ENCODE measurements at places on chromosomes 12 and 14. TPM values are rescaled to one million over a fixed set of nuclear protein-coding genes. Genes with fewer than 3 reads are reported as not detected.

- no peak for DNase-seq
Measured at GRCh38 chr12:4829161-4829792, 80.4 kb upstream of the KCNA1 start.

KERA gene
- total RNA-seq: not detected

DNA sequence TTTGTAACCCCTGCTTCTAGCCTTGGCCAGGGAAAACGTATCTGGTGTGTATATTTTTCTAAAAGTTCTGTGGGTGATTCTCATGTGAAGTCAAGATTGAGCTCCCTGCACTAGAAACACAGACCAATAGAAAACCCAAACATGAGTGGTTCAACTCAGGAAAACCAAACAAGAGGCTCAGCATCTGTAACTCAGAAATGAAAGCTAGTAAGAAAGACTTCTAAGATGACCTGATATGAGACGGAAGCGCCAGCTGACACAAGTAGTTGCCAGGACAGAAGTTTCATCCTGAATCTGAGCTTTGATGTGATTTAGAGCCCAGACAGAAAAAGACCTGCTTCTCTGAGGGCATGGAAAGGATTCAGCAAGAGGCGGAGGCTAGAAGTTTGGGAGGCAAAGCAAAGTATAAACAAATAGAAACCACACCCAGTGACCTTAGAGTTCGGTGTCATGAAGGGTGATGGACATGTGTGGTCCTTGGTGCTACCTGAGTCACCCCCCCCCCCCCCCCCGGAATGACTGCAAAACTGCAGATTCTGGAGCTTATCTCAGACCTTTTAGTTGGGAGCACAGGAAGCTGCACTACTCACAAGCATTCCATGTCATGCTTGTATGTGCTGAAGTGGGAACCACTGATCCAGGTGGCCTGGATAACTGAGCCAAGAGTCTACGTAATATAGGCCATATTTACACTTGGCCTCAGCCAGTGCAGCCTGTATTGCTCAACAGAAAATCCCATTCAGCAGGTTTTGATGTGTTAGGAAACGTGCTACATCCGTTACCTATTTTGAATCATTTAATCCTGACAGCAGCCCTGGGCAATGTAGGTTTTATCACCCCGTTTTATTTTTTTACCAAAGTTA is 191.3 kb downstream of the ANO6 start:
- DNase-seq: no peak

GRCh38 chr12:63294327-63294632 is 143.3 kb upstream of the AVPR1A start:
- peak; percentile 23 for DNase-seq

GRCh38 chr14:32509632-32510187 is 180.6 kb downstream of the AKAP6 start:
- peak; percentile 98 for DNase-seq

DNA sequence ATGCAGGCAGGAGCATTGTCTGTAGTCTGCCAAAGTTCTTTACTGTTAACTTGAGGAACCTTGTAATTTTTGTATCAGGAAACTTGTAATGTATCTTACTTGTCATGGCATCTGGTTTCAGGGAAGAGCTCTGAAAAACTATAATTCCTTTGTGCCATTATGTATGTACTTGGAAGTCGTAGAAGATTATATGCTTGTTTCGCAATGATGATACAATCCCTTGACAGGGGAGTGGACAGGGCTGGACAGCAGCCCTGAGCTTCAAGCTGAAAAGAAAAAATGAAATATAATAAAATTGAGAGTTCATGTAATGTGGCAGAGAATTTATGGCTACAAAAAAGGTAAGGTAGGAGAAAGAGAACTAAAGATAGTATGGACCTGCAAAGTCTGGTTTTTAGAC is 7.4 kb upstream of the DLGAP5 start:
- DNase-seq: no peak

GRCh38 chr14:73025544-73025943 is 1.4 kb downstream of the ZFYVE1 start:
- peak; percentile 46 for DNase-seq

CLEC4D gene
- total RNA-seq: not detected

- no peak for DNase-seq
Measured at GRCh38 chr12:67666605-67667004, 18.1 kb downstream of the DYRK2 start.

DNA sequence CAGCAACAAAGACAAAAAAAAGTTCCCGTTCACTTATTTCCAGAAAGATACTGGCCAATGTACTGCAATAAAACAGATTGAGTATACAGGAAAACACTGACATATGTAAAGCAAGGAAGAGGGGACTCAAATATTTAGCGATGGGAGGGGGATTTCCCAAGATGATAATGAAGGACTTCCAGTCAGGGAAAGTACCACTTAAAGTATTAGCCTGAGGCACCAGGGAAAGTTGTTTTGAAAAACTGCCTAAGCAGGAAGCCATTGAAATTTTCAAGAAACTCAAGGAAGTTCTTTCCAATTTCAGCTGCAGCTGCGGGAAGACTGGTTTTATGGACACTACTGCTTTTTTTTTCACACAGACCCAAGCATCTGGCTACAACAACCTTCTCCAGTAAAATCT is 1007.4 kb upstream of the NOVA1 start:
- DNase-seq: no peak

DNA sequence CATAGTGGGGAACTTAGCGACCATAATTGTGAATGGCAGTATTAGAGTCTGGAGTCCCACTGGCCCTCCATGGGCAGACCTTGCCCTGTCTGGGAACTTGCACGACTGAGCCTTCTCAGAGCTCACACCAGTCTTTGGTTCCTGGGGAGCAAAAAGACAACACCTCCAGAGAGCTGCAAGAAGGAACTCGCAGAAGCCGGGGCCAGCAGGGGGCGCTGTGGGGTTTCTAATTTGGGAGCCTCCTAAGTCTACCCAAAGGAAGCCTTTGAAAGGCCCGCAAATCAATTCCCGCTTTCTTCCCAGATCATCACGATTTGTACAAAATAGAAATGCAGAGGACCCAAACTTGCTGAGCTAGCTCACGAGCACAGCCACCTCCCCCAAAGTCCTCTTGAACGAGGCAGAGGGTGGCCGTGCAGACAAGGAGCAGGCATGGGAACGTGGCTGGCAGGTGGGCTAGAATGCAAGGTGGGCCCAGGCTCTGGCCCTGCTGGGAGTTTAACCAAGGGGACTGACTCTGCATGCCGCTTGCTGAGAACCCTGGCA is 46.3 kb upstream of the FBXO21 start:
- DNase-seq: peak; percentile 73

- DNase-seq: no peak
Measured at GRCh38 chr14:22497671-22498093, 91.3 kb downstream of the DAD1 start.

- DNase-seq: no peak
Measured at GRCh38 chr14:104227806-104228205, 89.4 kb downstream of the KIF26A start.

DNA sequence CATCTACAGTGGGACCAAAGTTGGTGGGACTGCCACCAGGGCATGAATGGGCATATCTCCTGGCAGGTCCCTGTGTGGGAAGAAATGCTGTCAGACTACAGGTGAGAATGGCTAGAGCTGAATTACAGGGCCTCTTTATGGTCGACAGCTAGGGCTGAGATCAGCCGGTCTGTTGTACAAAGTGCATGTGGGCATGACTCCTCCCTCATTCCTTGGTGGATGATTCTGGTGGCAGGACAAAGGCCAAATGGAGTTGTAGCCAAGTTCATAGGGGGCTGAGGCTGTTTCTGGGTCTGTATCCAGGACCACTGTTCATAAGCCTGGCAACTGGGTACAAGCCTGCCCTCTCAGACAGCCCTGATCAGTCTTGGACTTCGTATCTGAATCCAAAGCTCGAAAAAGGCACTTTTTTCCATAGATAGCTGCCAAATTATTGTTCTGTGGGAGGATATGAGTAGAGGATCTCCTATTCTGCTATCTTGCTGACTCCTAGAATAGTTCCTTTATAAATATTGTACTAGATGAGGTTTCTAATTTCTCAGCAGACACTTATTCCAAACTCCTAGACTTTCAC is 460.8 kb downstream of the TMEM117 start:
- DNase-seq: no peak

IGFBP6 gene
- 1.9 TPM for total RNA-seq

- peak; percentile 13 for DNase-seq
Measured at GRCh38 chr14:99201351-99202073, 70.5 kb downstream of the BCL11B start.

MIS18BP1 gene
- total RNA-seq: 19.0 TPM

DNA sequence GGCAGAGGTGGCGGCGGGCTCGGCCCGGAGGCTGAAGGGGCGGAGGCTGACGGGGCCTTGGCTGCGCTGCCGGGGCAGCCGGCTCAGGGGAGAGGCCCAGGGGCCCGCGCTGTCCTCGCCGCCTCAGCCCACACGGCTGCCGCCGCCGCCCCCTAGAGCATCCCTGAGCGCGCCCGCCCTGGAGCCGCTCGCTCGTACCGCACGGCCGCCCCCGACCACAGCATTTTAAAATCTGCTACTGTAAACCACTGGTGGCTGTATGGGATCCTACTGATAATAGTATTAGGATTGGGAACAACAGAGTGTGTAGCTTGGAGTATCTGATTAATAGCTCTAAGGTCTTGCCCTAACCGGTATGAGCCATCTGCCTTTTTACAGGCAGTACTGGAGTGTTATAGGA is 22.2 kb upstream of the EDDM3A start:
- no peak for DNase-seq
